ENCODE measurements at places on chromosomes 2 and 18. TPM values are rescaled to one million over a fixed set of nuclear protein-coding genes. Genes with fewer than 3 reads are reported as not detected.
A peak's percentile ranks its signal among the peaks of the same experiment; 100 is the strongest.

The L3MBTL4 gene
- 8.5 TPM for total RNA-seq

The GCG gene
- total RNA-seq, result not detected

The ANXA4 gene
- 169 TPM for total RNA-seq

The DSG4 gene
- total RNA-seq, result not detected

The ITPRIPL1 gene
- 1.7 TPM for total RNA-seq

GRCh38 chr2:72913486-72914205 lies 3.7 kb upstream of the EMX1 start:
- no peak for DNase-seq

GRCh38 chr2:163121483-163121882 lies 282.9 kb upstream of the KCNH7 start:
- no peak for DNase-seq

DNA sequence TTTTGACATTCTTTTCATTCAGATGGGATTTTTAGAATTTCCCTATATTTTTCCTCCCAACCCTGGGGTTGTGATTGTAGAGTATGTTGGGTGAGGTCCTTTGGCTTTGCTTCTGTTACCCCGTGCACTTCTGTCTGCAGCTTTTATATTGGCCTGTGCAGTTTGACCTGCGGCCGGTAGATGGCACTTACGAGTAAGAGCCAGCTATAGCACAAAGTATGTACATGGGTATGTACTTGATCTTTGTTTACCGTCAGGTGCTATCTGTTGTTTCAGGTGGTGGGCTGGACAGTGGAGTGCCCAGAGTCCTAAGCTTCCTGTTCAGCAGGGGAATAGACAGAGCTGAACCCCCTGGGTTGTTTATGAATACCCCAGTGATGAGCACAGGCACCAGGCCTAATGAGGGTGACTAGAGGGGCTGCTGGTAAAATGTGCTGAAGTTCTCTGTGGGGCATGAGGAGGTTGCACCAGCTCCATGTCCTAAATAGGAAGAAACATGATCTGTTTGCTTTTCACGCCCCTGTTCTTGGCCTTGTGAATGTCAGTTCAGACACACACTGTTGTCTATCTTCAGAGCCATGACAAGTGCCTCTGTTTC lies 58.9 kb upstream of the THUMPD2 start:
- DNase-seq, result no peak

DNA sequence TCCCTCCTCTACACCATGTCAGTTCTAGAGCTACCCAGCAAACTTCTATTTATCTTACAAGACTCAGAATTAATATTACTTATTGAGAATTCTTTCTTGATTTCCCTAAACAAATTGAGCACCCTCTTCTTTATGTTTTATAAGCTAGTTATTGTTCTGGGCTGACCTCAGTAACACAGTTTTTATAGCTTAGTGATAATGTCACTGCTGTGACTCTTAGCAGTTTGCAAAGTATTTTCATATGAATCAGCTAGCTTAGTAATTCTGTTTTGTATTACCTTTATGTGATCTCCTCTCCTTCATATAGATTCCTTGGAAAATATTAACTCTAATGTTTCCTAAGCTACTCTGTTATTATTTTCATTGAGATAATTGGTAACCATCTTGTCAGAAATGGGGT lies 114.9 kb downstream of the PMS1 start:
- no peak for DNase-seq

DNA sequence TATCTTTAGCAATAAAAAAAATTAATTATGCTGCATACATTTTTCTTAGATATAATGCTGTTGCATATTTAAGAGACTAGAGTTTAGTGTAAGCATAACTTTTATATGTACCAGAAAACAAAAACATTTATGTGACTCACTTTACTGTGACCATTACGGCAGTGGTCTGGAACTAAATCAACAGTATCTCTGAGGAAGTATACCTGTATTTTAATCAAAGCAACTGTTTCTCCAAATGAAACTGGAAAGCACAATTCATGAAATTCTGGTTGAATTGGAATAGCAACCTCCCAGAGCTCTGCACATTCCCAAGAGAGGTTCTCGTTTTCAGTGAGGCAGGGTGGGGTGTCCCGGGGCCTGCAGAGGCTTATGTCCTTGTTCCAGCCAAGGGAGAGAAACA lies 112.2 kb upstream of the TACR1 start:
- no peak for DNase-seq

- no peak for DNase-seq
Measured at GRCh38 chr2:232340171-232340935, 38.2 kb upstream of the ALPP start.

DNA sequence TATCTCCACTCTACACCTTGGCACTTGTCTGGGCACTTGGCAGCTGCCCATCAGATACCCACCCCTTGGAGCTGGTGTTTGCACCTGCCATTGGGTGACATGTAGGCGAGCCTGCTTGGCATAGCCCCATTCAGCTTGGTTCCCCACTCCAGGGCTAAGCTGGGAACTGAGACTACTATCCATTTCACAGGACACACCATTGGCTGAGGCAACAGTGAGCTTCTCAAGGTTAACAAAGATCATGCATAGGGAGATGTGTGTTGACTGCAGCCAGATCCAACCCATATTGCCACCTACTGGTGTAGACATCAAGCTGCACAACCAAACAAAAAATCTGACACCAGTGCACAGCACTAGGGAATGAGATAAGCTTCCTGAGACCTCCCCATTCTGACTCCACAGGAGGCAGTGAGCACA lies 1389.8 kb upstream of the TMEFF2 start:
- DNase-seq, result no peak

GRCh38 chr2:180690611-180691010 lies 289.8 kb upstream of the UBE2E3 start:
- DNase-seq, result no peak

GRCh38 chr2:142234741-142235140 lies 103.9 kb upstream of the LRP1B start:
- no peak for DNase-seq

DNA sequence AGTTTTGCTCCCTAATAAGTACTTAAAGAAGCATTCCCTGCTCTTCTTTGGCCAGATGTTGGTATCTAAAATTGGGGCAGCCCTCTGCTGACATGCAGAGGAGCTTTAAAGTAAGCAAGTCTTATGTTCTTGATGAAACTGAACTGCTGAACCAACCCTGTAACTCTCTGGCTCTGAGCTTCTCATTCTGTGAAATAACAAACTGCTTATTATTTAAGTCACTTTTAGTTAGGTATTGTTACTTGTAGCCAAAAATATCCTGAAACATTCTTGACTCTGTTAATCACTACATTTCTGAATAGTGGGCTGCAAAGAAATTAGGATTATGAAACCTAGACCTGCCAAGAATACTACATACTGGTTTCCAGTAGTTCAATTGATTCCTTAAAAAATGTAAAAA lies 15.5 kb downstream of the PPP3R1 start:
- DNase-seq, result no peak

DNA sequence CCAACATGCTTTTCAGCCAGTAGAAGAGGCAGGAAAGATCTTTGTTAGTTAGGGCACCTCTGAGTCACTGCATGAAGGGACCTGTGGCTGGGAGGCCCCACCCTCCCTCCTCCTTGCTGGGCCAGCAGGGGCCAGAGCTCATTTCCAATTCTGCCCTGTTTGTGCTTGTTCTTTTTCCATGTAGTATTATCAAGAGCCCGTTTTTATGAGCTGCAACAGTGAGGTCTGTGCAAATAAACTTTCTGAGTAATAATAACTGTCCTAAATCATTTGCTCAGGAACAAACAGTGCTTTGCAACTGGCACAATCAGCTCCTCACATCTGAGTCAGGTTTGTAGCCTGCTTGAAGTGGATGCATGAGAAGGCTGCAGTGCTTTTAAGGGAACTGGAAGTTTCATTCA lies 128.0 kb downstream of the ARL4C start:
- peak; percentile 84 for DNase-seq

DNA sequence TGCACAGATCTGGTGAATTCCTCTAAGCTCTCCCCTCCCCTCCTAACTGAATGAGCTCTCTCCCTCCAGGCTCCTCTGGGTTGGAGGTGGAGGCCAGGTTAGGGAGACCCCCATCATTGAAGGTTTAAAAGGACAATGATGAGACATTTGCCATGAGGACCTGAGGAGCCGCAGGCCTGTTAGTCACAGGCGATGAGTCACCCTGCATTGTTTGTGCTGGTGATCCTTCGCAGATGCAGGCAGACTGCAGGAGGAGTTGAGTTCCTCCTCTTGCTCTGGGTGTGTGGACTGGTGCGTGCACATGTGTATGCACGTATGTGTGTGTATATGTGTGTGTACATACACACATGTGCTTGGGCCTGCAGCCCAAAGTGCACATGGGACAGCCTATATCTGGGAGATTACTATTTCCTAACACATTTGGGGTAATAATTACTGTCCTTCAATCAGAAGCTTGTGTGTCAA lies 42.0 kb downstream of the MCFD2 start:
- DNase-seq, result peak; percentile 81

- DNase-seq, result no peak
Measured at GRCh38 chr2:217951091-217951490, 51.7 kb downstream of the TNS1 start.

GRCh38 chr18:77082316-77082955 lies 50.1 kb downstream of the MBP start:
- no peak for DNase-seq
